ENCODE measurements at places on chromosomes 6 and 20. TPM values are rescaled to one million over a fixed set of nuclear protein-coding genes. Genes with fewer than 3 reads are reported as not detected.

DNA sequence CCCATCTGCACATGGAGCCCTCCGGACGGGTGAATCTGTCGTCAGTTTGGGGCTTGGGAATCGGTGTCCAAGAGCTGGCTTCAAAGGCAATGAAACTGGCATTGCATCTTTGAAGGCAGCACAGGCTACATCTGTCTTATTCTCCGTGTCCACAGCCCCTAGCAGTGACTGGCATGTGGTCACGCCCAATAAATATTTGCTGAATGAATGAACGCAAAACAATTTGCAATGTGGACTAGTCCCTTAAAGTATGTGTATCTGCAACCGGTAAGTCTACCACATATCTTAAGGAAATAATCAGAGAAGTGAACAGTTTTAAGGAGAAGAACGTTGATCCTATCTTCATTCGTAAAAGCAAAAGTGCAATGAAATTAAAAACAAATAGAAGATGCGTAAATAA, 8.0 kb upstream of the PMEPA1 start:
- no peaks in the 10 kb centered on the region for H3K36me3 ChIP-seq
- no peak overlapping the region for H3K4me3 ChIP-seq
- H3K27me3 ChIP-seq, result no peaks in the 10 kb centered on the region
- DNase-seq, result no peak
- H3K27ac ChIP-seq, result no peak overlapping the region
- H3K4me1 ChIP-seq, result peaks cover 19% of the 10 kb centered on the region

- peak; percentile 85 for DNase-seq
- H3K27ac ChIP-seq, result no peak overlapping the region
- H3K27me3 ChIP-seq, result peaks cover 32% of the 10 kb centered on the region
These were observed 8.8 kb downstream of the DUSP15 start for GRCh38 chr20:31861385-31862156.

GRCh38 chr6:99002831-99003230, 55.1 kb upstream of the FBXL4 start:
- no peaks in the 10 kb centered on the region for H3K27me3 ChIP-seq
- H3K36me3 ChIP-seq, result no peaks in the 10 kb centered on the region
- no peak overlapping the region for H3K4me3 ChIP-seq
- no peaks in the 10 kb centered on the region for H3K4me1 ChIP-seq

GRCh38 chr6:139568151-139568955, 193.9 kb upstream of the CITED2 start:
- H3K27me3 ChIP-seq, result no peaks in the 10 kb centered on the region
- H3K27ac ChIP-seq, result no peak overlapping the region
- no peaks in the 10 kb centered on the region for H3K36me3 ChIP-seq
- DNase-seq, result no peak

- no peak overlapping the region for H3K4me3 ChIP-seq
- H3K27ac ChIP-seq, result peak overlapping the region; percentile 7
- H3K27me3 ChIP-seq, result no peaks in the 10 kb centered on the region
- DNase-seq, result no peak
These were observed 10.1 kb upstream of the SRC start for GRCh38 chr20:37335642-37336368.

DNA sequence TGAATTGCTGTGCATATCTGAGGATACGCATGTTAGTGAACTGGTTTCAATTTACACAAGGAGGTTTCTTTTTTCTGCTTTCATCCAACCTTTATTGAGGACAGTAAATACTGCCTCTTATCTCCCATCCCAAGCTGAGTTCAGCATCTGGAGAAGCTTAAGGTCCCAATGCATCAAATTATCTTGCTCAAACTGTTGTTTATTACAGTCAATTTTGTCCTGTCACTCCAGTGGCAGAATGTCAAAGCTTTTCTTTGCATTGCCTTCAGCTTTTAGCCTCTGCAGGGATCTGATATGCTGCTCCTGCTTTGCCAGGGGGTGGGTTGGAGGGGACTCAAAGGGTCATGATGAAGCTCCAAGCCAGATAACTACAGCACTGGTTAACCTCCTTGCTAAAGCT, 435.4 kb upstream of the SOX4 start:
- H3K27me3 ChIP-seq, result no peaks in the 10 kb centered on the region
- no peaks in the 10 kb centered on the region for H3K4me1 ChIP-seq
- no peak overlapping the region for H3K27ac ChIP-seq

Gene PAK5
- total RNA-seq, result 0.35 TPM

Gene ZNF335
- 19.1 TPM for total RNA-seq

Gene FAM8A1
- 30.9 TPM for total RNA-seq

Gene BNIP5
- total RNA-seq, result not detected

Measured in upper lobe of right lung (tissue), 1 donor.